ENCODE measurements at places on chromosomes 13 and 19.
A peak's percentile ranks its signal among the peaks of the same experiment; 100 is the strongest.

DNA sequence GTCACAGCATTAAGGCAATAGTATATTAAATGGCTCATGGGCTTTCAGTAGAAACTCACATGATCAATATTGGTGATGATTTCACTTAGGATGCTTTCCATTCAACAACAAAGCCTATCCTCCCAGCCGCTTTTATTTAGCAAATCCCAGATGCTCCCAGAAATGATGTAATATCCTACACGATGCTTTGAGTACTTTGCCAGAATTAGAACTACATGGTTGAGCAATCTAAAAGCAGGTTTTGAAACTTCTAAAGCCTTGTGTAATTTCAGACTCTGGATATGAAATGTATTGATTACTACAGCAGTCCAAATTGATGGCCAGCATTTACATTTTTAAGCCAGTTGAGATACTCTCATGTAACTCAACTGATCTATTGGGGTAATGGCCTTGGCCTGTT is 13.6 kb downstream of the DLEU7 start:
- DNase-seq = no peak

DNA sequence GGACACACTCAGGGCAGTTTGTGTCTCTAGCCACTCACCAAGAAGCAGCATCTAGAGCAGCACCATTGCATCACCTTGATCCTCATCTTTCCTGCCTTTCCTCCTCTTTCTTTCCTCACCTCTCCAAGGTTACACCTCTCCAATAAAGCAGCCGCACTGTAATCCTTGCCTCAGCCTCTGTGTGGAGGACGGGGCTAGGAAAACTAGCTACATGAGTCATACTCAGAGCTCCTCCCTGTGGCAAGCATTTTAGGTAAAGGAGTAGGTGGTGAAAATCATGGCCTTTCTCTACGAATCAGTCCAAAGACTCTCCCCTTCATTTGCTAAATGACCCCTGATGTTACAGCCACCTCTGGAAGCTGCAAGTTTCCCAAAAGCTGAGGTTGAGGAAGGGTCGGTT is 108.9 kb downstream of the DNAJC15 start:
- peak; percentile 52 for DNase-seq

- DNase-seq = peak; percentile 41
These were observed 7.5 kb downstream of the PLAUR start for GRCh38 chr19:43662487-43662886.

- no peak for DNase-seq
These were observed 636 bp upstream of the RNF225 start for GRCh38 chr19:58394821-58395219.

DNA sequence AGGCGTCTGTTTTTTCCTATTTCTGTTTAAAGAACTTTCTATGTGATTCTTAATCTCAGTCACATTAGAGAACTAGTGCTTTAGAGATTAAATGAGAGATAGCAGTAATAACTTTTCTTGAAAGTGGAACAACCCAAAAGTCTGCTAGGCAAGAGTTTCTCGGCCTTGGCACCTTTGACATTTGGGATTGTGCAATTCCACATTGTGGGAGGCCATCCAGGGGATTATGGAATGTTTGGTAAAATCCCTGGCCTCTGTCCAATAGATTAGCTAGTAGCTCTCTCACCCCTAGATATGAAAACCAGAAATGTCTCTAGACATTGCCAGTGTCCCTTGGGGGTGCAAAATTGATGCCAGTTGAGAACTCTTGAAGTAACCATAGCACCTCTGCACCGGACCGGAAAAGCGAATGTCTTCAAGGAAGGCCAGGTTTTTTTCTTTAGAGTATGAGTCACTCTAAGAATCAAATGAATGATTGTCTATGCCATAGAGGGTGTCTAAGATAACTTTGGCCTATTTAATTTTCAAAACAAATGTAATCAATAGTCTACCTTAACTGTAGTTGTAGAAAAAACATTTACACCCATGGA is 45.0 kb upstream of the IL17D start:
- no peak for DNase-seq

- DNase-seq = no peak
These were observed 464 bp upstream of the ZFP14 start for GRCh38 chr19:36379510-36379819.

DNA sequence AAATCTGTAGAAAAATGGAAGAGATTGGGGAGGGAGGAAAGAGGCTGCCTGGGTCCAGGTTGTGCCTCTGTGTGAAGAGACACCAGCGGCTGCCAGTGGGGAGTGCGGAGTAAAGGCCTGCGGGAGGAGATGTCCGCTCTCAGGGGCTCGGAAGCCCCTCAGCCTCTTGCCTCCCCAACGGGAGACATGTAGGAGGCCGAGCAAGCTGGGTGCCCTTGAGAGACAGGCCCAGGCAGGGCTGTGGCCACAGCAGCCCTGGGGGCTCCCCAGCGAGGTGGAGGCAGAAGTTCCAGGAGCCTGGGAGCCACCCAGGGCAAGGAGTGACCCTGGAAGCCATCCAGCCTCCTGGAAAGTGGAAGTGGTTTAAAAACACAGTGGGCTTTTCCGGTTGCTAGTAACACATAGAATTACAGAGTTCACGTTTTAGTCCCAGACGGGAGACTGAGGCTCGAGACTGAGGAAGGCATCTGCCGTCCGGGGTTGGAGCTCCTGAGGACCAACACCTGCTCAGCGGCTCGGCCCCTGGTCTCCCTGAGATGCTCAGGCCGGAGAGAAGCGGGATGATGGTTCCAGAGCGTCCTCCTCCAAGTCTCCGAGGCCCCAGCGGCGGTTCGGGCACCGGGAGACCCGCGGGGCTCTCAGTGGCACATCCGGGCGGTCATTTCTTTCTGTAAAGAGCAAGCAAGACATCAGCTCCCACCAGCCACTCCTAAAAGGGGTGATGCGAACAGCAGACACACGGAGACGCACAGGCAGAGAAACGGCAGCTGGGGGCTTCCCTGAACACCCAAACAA is 21.9 kb upstream of the MKNK2 start:
- no peak for DNase-seq

DNA sequence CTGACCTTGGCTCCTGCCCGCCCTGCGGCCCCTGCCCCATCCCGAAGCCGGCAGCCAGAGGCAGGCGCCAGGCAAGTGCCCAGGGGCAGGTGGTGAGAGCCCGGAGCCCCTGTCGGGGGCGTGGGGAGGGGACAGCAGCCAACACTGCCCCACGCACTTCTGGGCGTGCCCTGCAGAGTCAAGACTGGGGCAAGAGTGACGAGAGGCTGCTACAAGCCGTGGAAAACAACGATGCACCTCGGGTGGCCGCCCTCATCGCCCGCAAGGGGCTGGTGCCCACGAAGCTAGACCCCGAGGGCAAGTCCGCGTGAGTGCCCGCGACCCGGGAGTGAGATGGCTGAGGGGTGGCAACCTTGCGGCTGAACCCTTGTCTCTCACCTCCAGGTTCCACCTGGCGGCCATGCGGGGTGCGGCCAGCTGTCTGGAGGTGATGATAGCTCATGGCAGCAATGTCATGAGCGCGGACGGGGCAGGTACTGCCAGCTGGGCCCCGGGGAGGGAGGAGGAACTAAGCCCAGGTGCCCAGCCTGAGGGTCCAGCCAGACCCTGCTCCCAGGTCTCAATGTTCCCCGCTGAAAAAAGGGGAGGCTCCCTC is 17.3 kb downstream of the ANKRD24 start:
- DNase-seq = peak; percentile 34

- no peak for DNase-seq
These were observed 12.0 kb downstream of the NDUFA11 start for GRCh38 chr19:5891572-5891937.

- DNase-seq = no peak
These were observed 452.7 kb downstream of the SUCLA2 start for GRCh38 chr13:47548294-47548840.

DNA sequence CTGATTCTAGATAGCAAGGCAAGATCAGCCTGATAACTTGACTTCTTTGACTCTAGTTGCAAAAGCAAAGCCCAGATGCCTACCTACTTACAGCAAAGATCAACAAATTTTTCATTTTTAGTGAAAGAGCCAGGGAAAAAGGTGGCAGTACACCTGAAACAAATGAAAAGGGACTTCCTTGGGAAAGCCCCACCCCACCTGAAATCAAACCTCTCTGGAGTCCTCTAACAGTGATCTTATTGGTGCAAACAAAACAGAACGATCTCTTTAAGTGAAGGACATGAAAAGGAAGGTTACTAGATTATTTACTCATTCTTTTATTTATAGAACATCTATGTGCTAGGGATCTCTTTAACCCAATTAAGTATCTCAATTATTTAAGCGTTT is 507 bp upstream of the LCP1 start:
- DNase-seq = no peak

DNA sequence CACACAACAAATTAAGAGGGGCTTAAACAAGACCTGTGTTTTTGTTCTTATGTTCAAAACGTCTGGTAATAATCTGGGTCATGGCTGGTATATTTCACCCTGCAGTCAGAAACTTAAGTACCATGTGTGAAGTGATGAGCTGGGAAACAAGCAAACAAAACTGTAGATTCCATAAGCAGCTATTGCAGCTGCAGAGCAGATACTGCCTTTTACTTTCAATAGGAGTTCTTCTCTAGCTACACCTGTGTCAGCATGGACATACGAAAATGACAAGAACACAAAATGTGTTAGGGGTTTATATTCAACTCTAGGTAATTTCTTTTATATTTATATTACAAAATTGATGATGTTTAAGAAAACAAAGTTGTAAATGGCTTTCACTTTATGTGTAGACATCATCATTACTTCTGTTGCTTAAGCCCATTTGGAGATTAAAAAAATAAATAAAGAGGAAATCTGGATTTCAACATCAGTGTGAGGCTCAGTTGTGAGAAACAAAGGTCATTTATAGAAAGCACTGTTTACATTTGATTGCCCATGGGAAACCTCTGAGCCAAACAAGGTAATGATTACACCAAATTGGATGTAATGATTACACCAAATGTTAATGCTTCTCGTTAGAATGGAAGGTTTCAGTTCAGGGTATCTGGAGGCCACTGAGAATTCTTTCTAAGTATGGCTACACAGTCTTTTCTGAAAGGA is 451.0 kb upstream of the SLC10A2 start:
- no peak for DNase-seq

DNA sequence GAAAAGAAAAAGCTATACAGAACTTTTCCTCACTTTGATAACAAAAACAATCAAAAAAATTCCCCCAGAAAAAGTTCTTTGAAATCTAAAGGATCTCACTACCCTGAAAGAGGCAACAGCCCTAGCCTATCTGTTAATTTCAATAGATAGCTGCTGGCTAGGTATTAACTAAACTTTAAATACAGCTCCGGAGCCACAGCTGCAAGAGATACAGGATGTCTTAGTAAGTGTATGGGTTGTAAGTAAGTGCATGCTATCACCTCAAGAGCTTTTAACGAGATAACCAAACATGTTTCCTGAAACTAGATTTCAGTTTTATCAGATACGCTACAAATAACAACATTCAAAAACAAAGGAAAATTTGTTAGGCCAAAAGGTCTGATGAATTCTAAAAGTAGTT is 148.4 kb downstream of the KLF12 start:
- DNase-seq = no peak

DNA sequence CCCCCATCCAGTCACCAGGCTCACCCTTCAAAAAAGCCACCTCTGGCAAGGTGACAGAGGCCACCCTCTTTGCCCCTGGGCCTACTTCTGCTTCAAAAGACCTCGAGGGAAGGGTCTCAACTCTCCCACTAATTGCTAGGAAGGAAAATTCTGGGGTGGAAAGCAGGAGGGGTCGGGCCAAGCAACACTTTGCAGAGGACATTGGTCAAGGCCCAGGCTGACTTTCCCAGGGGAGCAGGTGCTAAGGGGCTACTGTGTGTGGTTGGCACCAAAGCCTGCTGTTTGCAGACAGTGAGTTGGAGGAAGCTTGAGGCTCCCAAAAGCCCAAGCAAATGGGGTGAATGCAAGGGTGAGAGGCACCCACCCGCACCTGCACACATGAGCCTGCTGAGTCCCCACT is 28.6 kb upstream of the VSTM2B start:
- no peak for DNase-seq

DNA sequence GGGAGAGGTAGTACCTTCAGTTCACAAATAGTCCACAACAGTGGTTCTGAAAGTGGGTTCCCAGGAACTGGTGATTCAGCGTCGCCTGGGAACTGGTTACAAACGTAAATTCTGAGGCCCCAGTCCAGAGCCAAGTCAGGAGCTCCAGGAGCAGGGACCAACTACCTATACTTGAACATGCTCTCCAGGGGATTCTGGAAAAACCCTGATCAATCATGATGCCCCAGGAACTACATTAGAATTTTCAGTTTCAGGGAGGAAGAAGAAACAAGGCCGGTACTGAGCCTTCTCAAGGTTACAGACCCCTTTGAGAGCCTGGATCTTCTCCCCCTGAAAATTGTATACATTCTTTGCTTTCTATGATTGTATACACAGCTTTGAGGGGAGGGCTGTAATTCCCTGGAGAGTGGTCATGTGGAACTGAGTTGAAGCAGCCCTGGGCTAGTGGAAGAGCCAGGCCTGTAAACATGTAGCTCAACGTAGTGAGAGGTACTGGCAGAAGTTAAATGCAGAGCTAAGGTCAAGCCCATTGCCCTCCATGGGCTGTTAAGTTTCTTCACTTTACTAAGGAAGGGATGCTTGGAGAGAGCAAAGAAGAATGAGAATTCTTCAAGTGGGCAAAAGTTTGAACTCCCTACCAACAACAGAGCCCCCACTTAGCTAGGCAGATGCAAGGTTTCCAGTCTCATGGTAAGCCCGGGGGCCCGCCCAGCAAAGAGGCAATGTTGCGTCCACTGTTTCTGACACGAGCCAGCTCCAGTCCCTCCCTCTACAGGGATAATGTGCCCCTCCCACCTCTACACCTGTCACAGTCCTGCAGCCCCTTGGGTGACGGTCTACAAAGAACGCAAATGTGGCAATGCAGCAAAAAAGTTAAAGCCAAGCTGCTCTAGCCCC is 17.0 kb downstream of the DOCK9 start:
- DNase-seq = no peak

- DNase-seq = no peak
These were observed 436.4 kb downstream of the SLITRK5 start for GRCh38 chr13:88107570-88107969.

- DNase-seq = no peak
These were observed 2.7 kb downstream of the MICOS13 start for GRCh38 chr19:5677580-5677979.

DNA sequence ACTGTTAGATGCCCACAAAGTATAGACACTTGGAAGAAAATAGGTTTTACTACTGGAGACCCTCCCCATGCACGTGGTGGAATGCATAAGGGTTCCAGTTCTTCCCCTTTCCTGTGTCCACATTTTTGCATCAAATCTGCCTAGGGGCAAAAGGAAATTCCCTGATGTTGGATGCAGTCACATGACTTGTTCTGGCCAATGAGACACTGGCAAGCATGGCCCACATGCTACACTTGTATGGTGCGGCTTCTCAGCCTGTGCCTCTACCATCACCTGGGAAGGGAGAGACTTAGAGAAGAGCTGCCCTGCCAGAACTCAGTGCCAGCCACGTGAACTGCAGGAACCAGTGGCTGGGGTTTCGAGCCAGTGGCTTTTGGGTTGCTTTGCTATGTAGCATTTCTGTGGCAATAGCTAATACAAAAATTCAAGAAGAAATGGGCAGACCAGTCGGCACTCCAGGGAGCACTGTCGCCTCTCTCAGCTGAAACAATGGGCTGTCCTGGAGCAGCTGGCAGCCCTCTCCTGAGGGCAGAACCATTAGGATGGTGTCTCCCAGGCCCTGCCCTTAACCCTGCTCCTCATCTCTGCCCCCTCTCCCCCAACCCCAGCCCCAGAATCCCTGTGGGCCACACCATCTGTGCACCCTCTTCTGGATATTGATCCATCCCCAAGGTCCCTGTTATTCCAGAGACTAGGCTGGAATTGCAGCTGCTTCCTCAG is 634.0 kb downstream of the UQCRFS1 start:
- no peak for DNase-seq

Measured in HepG2 (cell line).